T-helper 1 cell (primary cell): ENCODE measurements at places on chromosomes 2 and 18.

DNA sequence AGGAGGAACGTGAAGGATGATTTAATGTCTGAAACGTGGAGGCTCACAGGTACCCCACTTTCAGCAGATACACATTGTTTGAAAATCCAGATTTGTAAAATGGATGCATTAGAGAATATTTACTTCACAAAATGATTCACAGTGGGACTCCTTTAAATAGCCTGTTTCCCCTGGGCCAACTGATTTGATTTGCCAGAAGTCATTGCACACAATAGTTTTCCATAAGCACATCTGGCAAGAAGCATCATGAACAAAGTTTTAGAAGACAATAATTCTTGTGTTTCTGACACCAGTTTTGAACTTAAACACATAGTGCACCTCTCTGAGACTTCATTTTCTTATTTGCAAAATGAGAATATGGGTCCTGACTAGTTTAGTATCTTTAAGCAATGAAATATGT is 451.4 kb upstream of the SLC14A2 start:
- no peak for DNase-seq

- DNase-seq, result no peak
These were observed 68.4 kb downstream of the COL5A2 start for GRCh38 chr2:189111063-189111715.

DNA sequence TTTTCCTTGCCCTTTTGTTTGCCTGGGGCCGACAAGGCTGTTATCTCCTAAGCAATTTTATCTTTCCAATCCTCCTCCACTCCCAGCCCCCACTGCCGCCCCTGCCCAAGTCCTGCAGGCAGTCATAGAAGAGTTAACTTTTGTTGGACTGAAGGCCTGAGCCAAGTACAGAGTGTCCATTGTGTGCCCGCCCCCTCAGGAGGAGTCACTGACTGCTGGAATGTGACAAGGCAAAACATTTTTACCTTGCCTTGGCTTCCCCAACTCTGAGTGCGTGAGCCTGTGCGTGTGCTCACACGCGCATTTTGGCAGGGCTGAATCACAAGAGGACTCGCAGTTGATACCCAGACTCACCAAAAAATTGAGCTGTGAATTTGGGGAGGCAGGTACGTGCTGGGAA is 16.2 kb downstream of the SETBP1 start:
- no peak for DNase-seq

GRCh38 chr2:159091976-159092375 is 123.5 kb downstream of the TANC1 start:
- DNase-seq, result no peak

DNA sequence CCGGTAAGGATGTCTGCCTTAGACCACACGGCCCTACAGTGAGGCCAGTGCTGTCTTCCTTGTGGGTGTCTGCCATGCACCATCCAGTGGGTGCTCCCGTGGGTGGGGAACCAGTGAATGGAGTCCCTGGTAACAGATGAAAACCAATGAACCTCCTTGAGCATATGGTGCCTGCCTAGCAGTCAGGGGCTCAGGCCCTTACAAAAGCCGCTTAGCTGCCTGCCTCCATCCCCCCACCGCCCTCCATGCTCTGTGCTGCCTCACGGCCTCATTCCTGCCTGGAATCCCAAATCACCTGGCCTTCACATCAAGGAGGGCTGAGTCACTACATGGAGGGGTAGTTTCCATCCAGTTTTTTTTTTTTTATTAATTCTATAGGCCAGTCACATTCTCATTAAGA is 30.8 kb upstream of the TRIB2 start:
- DNase-seq, result no peak

- DNase-seq, result no peak
These were observed 210.6 kb downstream of the C1D start for GRCh38 chr2:67851956-67852824.

DNA sequence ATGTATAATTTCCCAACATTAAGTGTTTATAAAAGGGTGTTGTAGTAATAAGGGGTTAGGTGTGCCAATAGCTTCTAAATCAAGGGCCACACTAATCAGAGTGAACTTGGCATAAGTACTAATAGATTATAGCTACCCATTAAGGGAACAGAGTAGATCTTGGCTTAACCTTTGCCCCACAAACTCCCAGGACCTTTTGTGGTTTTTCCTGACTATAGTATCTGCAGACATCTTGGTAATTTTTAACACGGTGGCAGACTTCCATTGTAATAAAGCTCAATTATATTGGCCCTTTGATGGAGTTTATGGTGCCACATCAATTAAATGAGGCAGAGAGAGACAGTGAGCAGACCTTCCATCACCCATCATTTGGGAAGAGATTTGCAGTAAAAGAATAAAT is 358.5 kb upstream of the HNRNPA3 start:
- DNase-seq, result no peak

DNA sequence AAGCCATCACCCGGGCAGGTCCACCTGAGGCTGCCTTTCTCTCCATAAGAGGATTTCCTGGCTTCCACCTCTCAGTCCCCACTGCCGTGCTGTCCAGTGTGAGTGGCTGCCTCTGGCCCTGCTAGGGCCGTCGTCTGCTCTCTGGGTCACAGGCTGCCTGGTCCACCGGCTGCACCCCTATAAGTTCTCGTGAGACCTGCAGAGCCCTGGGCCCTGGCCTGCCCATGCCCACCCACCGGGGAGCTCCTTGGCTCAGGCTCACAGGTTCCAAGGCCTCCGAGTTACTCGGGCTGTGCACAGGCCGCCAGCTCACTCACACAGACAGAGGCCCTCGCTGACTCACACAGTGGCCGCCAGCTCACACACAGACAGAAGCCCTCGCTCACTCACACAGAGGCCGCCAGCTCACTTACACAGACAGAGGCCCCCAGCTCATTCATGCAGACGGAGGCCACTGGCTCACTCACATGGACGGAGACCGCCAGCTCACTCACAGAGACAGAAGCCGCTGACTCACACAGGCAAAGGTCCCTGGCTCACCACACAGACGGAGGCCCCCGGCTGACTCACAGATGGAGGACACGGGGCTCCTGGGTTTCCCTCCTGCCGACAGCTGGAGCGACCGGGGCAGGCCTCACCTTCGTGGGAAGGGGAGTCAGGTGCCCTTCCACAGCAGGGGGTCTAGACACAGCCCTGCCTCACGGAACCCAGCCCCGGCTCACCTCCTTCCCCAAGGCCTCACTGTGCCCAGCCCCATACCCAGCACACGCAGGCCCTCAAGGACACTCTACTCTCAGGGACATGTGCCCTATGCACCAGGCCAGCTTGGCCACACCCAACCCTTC is 334.1 kb upstream of the MYT1L start:
- DNase-seq, result no peak

DNA sequence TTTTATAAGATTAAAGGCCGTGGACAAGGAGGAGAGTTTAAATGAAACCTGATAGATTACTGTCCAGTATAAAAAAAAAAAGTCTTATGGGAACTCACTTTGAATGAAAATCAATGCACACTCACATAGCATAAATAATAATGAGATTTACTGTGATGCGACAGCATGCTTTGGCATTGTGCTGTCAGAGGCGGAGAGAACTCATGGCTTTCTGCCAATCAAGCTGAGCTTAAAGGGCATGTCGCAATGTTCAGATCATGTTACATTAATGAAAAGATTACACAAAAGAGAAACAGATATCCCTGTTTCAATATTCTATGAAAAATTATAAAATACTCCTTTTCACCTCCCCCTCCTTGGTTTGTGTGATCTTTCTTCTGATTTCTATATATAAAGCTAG is 310.8 kb downstream of the ERBB4 start:
- no peak for DNase-seq

- no peak for DNase-seq
These were observed 118.9 kb upstream of the POU3F3 start for GRCh38 chr2:104734937-104735586.

- DNase-seq, result no peak
These were observed 162.4 kb downstream of the DDX1 start for GRCh38 chr2:15753811-15754702.

GRCh38 chr2:152343426-152343825 is 8.5 kb downstream of the FMNL2 start:
- DNase-seq, result no peak

- DNase-seq, result no peak
These were observed 51.4 kb downstream of the EMILIN2 start for GRCh38 chr18:2898186-2898640.

GRCh38 chr2:71614976-71615766 is 161.8 kb downstream of the DYSF start:
- DNase-seq, result no peak

DNA sequence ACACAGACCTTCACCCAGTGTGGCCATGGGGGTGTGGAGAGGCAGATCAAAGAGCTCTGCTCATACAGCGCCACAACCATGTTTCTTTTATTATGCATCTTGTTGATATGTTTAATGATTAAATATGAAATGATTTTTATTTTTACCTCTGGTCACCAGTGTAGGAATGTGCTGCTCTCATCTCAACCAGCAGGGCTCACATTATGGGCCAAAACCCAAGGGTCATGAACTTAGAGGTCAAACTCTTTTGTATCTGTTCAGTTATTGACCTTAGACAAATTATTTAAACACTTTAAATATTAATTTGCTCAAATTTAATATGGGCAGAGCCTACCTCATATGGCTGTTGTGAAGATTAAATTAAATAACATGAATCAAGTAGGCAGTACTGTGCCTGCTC is 386.2 kb downstream of the ALK start:
- DNase-seq, result no peak

DNA sequence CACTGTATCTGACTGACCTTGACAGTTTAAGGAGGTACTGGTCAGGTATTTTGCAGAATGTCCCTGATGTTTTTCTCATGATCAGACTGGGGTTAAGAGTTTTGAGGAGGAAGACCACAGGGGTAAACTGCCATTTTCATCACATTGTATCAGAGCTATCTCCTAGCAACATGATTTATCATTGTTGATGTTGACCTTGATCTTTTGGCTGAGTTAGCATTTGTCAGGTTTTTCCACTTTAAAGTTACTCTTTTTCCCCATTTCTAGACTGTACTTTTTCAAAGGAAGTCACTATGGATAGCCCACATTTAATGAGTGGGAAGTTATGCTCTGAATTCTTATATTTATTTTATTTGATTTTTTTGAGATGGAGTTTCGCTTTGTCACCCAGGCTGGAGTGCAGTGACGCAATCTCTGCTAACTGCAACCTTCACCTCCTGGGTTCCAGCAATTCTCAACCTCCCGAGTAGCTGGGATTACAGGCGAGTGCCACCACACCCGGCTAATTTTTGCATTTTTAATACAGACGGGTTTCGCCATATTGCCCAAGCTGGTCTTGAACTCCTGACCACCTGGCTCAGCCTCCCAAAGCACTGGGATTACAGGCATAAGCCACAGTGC is 17.7 kb upstream of the SLC39A10 start:
- DNase-seq, result no peak

GRCh38 chr18:59038295-59039039 is 101.2 kb upstream of the SEC11C start:
- DNase-seq, result no peak

DNA sequence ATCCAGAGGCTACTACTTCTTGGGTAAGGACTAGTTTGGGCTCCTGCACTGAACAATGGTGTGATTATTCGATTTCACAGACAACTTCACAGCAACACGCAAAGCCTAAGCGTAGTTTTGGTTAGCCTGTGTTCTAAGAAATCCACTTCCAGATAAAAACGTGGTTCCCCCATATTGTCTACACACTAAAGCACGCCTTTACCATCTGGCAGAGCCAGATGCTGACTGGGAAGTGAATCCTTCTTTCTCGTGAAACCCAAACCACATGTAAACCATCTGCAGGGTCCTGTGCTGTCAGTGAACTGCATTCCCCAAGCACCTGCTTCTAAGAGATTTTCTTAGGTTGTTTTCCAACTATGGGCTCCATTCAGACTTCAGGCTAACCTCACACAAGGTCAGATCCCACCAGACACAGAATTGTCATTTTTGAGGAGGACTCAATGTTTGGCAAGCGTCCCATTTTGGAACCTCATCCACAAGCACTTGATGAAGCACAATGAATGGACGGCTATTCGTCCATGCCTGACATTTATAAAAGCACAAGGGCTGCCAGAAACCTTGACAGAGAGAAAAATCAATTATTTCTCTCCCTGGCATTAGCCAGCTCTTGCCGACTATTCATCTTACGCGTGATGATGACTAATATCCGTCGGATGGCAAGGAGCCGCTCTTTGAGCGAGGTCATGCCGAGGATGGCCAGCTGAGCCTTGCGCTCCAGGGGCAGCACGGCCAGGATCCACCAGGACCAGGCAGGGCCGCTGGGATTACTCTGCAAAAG is 38.4 kb downstream of the LONRF2 start:
- DNase-seq, result no peak

DNA sequence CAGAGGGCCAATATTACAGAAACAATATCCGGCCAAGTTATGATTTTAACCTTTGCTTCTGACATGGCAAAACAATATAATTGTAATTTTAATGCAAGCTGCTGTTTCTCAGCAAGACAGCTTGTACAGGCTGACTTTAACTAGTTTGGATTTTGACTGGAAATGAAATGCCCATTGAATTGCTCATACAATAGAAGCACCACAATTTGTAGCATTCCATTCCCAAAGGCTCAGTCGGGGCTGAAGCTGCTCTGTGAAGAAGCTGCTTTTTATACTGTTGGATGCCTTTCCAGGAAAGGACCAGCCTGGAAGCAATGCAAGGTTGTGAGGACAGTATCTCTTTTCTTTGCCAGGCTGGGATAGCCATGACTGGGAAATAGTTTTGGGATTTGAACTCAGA is 677.0 kb upstream of the FANCL start:
- DNase-seq, result no peak

- DNase-seq, result no peak
These were observed 14.7 kb downstream of the ERLEC1 start for GRCh38 chr2:53801547-53801946.

DNA sequence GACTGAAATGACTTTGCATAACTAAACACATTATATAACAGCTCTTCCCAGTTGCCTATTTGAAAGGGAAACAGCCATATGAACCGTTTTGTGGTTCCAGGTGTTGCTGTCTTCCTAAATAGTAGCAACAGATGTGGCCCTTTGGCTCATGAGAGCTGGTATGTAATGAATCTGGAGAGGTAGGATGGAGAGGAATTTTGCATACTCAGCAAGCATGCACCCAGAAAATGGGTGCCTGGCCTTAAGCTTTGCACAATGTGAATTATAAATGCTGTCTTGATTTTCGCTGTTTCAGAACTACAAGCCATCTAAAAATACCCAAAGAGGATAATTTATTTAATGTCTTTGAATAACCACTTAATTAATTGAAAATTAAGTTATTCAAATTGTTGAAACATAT is 15.6 kb upstream of the ERBB4 start:
- no peak for DNase-seq

GRCh38 chr2:66127656-66128055 is 307.3 kb upstream of the MEIS1 start:
- no peak for DNase-seq
